Left ventricle myocardium superior (tissue), 1 donor: ENCODE measurements at places on chromosomes 3 and 15. TPM values are rescaled to one million over a fixed set of nuclear protein-coding genes. Genes with fewer than 3 reads are reported as not detected.

DNA sequence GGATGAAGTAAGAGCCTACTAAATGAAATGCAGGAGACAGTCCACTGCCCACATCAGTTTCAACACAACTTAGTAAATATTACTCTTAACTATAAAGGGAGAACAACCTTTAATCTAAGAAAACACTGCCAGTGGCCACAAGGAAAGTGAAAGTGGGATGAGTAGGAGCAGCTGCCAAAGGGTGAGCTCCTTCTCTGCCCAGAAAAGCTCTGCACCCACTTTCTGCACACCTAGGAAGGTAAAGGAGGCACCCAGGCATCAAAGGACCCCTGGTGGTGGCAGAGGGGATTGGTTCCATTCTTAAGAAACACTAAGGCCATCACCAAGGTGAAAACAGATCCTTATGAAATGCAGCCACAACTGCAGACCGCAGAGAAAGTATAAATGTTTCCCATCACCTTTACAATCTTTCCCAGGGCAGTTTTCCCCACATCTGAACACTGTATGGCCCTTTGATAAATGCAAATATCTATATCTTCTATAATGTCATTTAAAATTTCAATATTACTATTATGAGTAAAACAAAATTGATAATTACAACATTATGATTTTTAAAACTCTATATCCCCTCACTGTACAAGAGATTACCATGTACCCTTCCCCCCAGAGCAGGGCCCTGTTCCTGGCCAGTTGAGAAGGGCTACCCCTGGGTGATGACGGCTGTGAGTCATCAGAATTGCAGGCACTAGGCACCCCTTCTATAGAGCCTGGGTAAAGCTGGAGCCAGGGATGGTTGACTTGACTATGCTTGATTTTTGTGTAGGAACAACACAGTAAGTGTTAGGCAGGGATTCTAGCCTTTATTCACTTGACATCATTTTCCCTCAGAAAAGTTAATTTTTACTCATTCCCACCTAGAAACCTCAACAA lies 92.0 kb downstream of the SNRK start:
- DNase-seq: no peak

DNA sequence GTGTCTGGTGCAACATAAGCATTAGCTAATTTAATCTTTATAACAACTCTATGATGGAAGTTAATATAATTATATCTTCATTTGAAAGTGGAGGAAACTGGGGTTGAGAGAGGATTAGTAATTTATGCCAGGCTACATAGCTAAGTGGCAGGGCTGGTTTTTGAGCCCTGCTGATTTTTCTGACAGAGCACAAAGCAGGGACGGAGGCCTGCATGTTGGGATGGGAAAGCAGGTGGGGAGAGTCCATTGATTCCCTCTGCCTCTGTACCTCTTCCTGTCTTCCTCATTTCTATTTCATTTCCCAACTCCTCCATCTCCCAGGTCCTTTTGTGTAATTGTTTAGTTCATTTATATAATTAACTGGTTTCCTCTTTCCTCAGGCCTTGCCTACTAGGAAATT lies 251.6 kb upstream of the ZPLD1 start:
- no peak for DNase-seq

Gene GPR62
- 0.15 TPM for total RNA-seq

DNA sequence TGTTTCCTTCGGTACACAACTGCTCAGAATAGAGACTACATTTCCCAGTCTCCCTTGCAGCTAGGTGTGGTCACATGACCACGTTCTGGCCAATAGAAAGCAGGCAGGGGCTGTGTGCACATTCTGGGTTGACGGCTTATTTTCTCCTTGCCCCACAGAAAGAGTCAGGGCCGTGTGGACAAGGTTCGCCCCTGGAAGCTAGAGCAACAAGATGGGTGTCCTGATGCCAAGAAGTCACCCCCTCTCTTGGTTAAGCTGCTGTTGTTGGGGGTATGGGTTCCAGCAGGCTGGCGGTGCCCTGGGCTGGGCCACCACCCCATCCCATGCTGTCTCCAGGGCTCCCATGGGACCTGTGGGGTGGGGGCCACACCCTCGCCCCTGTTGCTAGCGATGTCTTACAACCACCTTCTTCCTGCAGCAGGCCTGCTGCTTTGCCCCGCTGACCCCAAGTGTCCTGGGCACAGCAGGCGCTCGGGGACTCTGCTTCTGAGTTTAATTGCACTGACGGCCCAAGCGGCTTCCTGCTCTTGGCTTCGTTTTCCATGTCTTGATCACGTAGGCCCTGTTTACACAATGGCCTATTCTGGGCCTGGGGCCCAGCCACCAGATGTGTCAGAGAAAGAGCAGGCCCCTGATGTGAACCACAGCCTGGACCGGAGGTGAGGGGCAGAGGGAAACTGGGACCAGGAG lies 24.9 kb downstream of the ABTB1 start:
- peak; percentile 90 for DNase-seq

DNA sequence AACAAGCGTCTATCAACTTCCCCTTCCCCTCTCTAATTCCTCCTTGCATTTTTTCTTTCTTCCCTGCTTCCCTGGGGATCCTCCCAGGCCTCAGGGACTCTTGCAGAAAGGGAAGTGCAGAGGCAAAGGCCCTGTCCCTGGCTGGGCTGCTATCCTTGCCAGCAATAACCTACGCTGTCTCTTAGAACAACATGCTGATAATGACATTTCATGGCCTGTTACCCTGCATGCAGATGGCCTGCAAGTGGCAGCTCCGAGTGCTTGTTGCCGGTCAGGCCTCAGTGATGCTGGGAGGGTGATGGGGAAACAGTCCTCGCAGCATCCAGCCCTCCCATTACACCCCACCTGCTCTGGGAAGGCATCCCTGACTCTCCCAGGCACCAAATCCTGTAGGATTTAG lies 167.6 kb downstream of the RAB11A start:
- DNase-seq: no peak
